A549 treated with AZD2906 at 1 μM for 4 hours (cell line): ENCODE measurements at places on chromosomes 3 and 15. TPM values are rescaled to one million over a fixed set of nuclear protein-coding genes. Genes with fewer than 3 reads are reported as not detected.

Gene SPATA12
- 0.29 to 0.55 TPM (median 0.39 TPM) in 5 replicates for total RNA-seq

Gene ONECUT1
- total RNA-seq, result 0.10 to 0.27 TPM (median 0.21 TPM) in 5 replicates

Gene IL17RB
- total RNA-seq, result 0.67 to 0.91 TPM (median 0.78 TPM) in 5 replicates

Gene LINGO1
- total RNA-seq, result 6.7 to 11.6 TPM (median 9.6 TPM) in 5 replicates

Gene FEZF2
- total RNA-seq, result not detected in 5 replicates

Gene LRRIQ4
- not detected in 5 replicates for total RNA-seq

Gene APOD
- total RNA-seq, result 1.3 to 2.1 TPM (median 1.6 TPM) in 5 replicates

Gene ITGB5
- 420 to 491 TPM (median 475 TPM) in 5 replicates for total RNA-seq

Gene CFAP100
- total RNA-seq, result not detected in 5 replicates

Gene PPP1R14D
- 0.14 to 0.21 TPM (median 0.17 TPM) in 3 of 5 replicates, not detected in the others for total RNA-seq

Gene DUOXA2
- total RNA-seq, result not detected in 5 replicates

Gene SH2D7
- total RNA-seq, result not detected in 5 replicates

Gene FAM107A
- total RNA-seq, result 0.26 to 0.51 TPM (median 0.41 TPM) in 5 replicates

Gene NBEAL2
- total RNA-seq, result 50.0 to 83.7 TPM (median 62.9 TPM) in 5 replicates

Gene GRK7
- 0.02 to 0.05 TPM in 2 of 5 replicates, not detected in the others for total RNA-seq

Gene AGBL1
- total RNA-seq, result not detected in 5 replicates

Gene SLC2A2
- total RNA-seq, result not detected in 5 replicates

Gene SLC25A20
- 10.3 to 11.5 TPM (median 10.7 TPM) in 5 replicates for total RNA-seq

Gene STAB1
- 0.07 to 0.18 TPM (median 0.16 TPM) in 5 replicates for total RNA-seq

Gene GOLGA8M
- 0.07 to 0.11 TPM in 2 of 5 replicates, not detected in the others for total RNA-seq

Gene CPNE9
- total RNA-seq, result 0.08 to 0.29 TPM (median 0.15 TPM) in 5 replicates

Gene ERICH6
- total RNA-seq, result 0.10 TPM in 1 of 5 replicates, not detected in the others

Gene CAND2
- 0.26 to 0.37 TPM (median 0.33 TPM) in 5 replicates for total RNA-seq

Gene ZKSCAN7
- total RNA-seq, result not detected in 5 replicates

Gene KIF7
- 3.4 to 5.1 TPM (median 4.1 TPM) in 5 replicates for total RNA-seq

Gene CD200R1
- 0.05 to 0.17 TPM (median 0.05 TPM) in 5 replicates for total RNA-seq

Gene C2CD4A
- total RNA-seq, result 0.11 to 0.21 TPM (median 0.14 TPM) in 5 replicates

Gene GASK1A
- total RNA-seq, result not detected in 5 replicates

Gene TF
- 1.2 to 2.1 TPM (median 1.5 TPM) in 5 replicates for total RNA-seq

Gene LRRC3B
- not detected in 5 replicates for total RNA-seq

Gene CEMIP
- total RNA-seq, result 0.78 to 1.2 TPM (median 1.0 TPM) in 5 replicates

Gene SPRED1
- 7.0 to 8.4 TPM (median 8.0 TPM) in 5 replicates for total RNA-seq

Gene SCAPER
- total RNA-seq, result 2.0 to 4.2 TPM (median 3.7 TPM) in 5 replicates

Gene TM6SF1
- total RNA-seq, result 0.09 to 0.13 TPM (median 0.10 TPM) in 4 of 5 replicates, not detected in the other
